DND-41 (cell line): ENCODE measurements at places on chromosomes 5 and 9.

DNA sequence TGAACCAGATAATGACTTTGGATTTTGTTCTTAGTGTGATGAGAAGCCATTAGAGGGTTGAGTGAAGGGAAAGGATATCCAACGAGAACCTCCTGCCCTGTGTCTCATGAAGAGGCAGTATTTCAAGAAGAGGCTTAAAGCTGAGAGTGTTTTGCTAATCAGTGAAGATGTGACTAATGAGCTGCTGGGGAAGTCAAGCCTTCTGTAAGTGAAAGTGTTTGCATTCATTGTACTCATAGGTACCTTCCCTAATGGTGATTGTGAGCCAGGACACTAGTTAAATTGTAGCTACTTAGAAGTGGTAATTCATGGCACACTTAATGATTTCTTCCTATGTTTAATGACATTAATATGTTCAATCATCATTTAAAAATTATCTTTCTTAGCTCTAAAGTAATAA, 23.7 kb downstream of the PIP5K1B start:
- DNase-seq, result no peak

DNA sequence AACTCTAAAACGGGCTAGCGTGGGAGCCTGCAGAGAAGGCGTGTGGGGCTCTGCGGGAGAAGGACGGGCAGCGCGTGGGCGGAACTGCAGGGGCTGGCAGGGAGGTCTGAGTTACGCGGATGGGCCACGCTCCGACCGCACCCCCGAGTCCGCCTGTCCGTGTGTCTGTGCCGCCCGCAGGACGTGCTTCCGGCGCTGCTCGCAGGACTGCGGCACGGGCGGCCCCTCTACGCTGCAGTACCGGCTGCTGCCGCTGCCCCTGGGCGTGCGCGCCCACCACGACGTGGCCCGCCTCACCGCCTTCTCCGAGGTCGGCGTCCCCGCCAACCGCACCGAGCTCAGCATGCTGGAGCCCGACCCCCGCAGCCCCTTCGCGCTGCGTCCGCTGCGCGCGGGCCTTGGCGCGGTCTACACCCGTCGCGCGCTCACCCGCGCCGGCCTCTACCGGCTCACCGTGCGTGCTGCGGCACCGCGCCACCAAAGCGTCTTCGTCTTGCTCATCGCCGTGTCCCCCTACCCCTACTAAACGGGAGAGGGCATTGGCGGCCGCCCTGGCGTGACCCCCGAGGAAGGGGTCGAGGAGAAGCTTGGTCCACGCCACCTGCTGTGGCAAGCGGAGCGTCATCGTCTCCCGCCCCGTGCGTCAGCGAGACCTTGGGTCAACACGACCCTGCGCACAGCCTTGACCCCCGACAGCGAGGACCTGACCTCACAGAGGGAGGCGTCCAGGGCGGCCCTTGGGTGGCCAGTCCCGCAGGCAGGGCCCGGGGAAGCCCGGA, 11.4 kb upstream of the ASS1 start:
- DNase-seq, result no peak

DNA sequence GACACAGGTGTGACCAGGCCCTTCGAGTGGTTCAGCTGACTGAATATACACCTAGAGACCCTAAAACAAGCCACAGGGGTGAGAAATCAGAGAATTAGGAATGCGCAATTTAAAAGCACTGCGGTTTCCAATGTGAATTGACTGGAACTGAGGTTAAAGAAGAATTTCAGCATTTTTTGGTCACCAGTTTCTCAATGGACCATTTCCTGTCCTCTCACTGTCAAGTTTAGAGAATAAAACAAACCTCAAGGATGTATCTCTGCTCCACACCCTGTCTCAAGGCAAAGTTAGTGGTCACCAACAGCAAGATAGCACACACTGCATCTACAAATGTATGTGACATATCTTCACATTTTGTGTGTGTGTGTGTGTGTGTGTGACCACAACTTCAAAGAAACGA, 143.8 kb upstream of the MAP3K1 start:
- no peak for DNase-seq

DNA sequence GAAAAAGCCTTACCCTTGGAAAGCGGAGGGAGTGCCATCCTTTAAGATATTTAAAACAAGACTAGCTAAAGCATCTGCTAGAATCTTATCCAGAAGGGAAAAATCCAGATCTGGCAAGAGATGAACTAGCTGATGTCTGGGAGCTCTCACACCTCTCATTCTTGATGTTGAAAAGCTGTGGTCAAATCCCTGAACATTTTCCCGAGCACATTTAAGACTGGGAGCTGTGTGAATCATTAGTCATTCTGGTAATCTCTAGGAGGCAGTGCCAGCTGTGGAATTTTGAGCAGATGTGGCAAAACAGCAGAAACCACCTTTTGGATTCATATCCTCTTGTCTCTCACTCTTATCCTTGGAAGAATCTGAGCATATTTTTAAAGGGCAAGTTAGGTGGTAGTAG, 218.0 kb downstream of the MAN2A1 start:
- DNase-seq, result no peak

DNA sequence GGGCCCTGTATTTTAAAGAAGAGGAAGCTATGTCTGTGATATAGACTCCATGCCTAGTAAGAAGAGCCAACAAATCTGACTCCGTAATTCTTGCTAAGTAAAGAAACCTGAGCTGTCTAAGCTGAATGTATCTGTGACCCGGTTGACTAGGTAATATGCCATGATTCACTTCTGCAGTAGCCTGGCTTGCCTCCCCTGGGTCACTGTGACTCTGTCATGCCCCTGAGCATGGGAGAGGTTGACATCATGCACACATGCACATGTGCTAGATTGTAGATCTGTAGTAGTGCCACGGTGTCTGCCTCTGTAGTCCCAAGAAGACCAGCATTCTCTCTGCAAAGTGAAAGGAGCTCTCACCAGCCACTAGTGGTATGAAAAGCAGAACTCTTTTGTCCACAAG, 9.1 kb downstream of the SLC22A5 start:
- no peak for DNase-seq

DNA sequence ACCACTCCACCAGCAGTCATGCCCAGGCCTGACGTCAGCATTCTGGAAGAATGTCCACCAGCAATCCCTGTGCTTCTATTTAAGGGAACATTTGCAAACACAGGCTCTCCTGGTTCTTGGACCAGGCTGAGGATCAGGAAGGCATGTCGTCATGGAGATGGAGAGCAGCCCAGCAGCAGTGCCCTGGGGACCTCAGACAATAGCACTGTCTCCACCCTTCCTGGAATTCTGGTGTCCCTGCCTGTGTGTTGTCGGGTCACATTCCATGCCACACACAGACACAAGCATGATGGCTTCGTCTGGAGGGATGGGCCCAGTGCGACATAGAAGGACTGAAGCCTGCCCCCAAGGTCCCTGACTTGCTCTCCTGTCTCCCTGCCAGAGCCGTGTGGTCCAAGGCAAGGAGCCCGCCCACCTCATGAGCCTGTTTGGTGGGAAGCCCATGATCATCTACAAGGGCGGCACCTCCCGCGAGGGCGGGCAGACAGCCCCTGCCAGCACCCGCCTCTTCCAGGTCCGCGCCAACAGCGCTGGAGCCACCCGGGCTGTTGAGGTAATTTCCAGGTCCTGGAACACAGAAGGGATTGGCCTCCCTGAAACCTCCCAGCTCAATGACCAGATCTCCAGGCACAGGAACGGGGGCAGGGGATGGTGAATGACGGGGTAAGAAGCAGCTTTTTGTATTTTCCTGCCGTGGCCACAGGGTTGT, 43.8 kb downstream of the STOM start:
- DNase-seq, result no peak

DNA sequence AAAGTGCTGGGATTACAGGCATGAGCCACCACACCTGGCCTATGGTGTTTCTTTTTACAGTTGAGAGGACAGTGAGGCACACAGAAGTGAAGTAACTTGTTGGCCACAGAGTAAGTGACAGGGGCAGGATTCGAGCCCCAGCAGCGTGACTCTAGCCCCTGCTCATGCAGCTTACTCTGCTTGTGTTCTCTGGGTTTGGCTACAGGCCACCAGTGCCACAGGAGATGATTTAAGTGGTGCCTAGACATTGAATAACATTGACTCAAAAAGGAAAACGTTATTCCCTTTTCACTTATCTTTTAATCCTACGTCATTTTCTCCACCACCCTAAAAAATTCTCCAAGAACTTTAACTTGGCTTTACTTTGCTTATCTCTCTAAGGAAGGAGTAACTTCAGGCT, 61.4 kb downstream of the SNX24 start:
- DNase-seq, result no peak

DNA sequence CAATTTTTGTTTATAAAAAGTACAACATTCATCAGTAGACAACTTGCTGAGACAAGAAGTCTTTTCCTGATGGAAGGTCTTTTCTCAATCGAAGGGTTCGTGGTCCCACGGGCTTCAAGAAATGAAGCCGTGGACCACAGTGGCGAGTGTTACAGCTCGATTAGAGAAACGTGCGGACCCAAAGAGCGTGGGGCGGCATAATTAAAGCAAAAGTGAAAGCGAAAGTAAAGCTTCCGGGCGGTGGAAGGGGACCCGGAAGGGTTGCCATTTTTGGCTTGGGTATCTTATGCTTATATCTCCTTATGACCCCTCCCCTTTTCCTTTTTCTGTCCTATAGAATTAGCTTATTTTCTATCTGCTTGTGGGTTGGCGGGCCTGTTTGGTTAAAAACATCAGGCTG, 2309.4 kb upstream of the ACO1 start:
- DNase-seq, result no peak

DNA sequence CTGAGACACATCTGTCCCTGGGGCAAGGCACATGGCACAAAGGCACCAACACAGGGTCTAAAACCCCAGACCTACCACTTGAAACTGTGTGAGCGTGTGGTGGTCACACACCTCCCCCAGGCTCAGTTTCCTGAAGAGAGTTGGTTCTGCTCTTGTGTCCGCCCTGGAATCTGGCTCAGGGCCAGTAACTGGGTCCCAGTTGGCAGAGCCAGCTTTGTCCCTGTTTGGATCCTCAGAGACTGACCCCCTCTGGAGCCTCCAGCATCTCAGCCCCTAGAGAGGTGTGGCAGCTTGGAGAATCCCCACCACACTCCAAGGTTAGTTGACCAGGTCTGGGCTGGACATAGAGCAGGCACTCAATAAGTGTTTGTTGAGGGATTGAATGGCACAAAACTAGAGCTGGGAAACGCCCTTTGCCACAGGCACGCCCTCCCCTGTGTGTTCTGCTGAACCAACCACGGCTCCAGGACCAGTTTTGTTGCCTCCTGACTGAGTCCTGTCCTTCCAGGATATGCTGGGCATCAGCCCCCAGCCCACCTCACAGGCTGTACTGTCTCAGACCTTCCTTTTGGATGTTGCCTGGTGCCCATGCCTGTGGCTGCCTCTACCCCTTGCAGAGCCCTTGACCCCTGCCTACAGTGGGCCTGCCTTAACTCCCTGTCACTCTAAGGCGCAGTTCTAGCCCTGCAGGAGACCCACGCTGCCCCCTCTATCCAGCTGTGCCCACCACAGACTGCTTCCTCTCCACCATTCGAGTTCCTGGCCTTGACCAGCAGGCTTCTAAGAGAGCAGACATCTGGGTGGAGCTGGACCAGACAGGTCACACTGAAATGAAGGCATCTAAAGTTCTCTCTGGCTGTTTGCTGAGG, 3.8 kb upstream of the PDLIM4 start:
- no peak for DNase-seq

DNA sequence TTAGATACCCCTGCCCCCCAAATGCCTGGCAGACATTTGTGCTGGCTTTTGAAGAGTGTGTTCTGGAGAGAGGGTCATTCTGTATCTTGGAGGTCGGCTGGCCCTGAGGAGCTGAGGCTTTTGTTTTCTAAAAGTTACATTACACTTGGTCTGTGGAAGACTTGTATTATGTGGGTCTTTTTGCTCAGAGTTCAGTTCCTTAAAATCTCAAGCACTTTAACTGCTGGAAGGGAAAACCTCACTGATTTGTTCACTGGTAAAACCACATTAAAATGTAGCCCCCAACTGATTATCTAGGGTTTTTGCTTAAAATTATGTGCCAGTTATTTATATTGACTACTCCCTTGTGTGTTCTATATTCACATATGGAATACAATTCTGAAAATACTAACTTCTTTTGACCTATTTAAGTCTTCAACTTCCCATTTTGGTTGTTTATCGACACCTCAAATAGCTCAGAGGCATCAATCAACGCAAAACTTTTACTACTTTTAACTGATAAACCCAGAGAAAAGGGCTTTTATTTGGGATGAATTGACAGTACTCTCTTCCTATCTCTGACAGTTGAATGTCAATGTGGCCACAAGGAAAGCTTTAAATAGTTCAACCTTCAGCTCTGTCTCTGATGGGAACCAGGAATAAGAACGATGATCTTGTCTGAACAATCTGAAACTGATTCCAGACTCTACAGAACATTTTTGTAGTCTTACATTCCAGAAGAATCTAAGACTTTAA, 54.0 kb upstream of the MAP3K1 start:
- no peak for DNase-seq

- DNase-seq, result no peak
Measured at GRCh38 chr5:75389430-75389829, 52.4 kb downstream of the HMGCR start.

- no peak for DNase-seq
Measured at GRCh38 chr5:78808380-78808779, 159.8 kb upstream of the LHFPL2 start.

- no peak for DNase-seq
Measured at GRCh38 chr5:143657647-143658285, 154.2 kb upstream of the HMHB1 start.

- no peak for DNase-seq
Measured at GRCh38 chr5:145025775-145026174, 809.4 kb downstream of the PRELID2 start.

DNA sequence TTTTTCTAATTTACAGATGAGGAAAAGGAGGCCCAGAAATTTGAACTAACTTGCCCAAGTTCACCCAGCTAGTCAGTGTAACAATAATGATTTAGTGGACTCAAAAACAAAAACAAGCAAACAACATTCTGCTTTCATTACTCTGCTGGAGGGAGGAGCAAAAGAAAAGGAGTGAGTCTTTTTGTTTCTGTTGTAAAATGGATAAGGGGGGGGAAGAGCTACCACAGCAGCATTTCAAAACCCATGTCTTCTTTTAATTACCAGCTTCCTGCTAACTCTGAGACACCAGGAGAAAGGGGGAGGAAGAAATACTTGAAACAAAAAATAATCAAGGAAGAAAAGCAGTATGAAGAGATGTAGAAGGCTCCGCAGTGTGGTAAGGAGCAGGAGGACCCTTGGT, 39.2 kb upstream of the EQTN start:
- no peak for DNase-seq

GRCh38 chr5:125422342-125422741, 675.9 kb upstream of the ZNF608 start:
- DNase-seq, result no peak

DNA sequence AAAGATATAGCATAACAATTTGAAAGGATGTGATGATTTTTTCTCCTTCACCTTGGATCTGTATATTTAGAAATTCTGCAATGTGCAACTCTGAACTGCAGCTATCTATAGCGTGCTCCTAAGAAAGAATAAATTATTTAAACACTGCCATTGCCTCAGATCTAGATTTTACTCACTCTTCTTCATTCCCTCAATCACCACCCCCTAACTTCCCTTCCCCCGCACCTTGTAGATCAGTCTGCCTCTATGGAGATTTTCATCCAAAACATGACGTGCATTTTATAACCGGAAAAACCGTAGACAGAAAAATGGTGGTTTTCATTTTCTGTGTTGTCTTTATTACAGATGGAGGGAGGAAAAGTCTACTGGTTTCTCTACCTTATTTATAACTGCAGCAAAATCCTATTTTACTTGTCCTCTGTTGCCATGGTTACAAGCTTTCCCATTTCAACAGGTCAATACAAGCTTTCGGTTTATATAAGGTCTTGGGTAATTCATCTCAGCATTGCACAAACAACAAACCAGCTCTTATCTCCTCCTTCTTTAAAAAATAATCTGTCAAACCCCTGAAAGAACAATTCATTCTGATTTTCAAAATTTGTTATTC, 480.0 kb downstream of the TAF11L14 start:
- DNase-seq, result no peak

- no peak for DNase-seq
Measured at GRCh38 chr5:111813537-111813936, 56.5 kb upstream of the NREP start.
